ENCODE measurements at places on chromosomes 11 and 22.

GRCh38 chr11:129946256-129946655 is 50.9 kb upstream of the NFRKB start:
- no peak for DNase-seq

- no peak for DNase-seq
Measured at GRCh38 chr11:69832561-69833413, 13.6 kb upstream of the FGF3 start.

DNA sequence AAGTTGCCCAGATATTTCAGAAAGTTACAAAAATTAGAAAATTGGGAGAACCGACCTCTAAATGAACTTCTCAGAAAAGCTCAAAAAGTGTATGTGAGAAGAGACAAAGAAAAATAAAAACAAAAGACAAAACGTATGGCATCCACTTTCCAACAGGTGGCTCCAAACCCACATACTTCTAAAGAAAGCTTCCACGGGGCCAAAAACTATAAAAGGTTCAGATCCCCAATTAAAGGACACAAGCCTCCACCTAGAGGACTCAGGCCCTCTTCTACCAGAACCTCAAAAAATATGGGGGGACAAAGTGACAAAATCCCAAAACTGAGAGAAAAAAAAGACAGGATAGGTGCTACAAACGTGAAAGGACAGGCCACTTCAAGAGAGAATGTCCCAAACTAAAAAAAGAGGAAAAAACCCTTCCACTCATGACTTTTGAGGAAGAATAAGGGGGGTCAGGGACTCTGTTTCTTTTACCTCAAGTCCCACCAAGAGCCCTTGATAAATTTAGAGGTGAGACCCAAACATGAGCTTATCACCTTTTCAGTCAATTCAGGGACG is 8.8 kb downstream of the SCGB2A1 start:
- no peak for DNase-seq

DNA sequence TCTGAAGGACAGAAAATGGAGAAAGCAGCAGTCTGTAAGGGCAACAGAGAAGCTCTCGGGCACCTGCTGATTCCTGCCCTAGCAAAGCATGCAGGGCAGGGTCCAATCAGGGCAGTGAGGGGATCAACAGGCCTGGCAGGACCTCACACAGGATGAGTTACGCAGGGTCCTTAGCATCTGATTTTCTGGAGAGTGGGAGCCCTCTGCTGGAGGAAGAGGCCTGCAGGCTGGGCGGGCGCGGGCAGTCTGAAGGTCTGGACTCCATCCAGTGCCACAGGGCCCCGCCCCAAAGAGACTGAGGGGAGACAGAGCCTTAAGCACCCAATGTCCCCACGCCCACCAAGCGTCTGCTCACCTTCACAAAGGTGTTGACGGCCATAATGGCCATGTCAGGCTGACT is 28.9 kb downstream of the AP1B1 start:
- no peak for DNase-seq

GRCh38 chr11:131481971-131482370 is 111.6 kb downstream of the NTM start:
- no peak for DNase-seq

DNA sequence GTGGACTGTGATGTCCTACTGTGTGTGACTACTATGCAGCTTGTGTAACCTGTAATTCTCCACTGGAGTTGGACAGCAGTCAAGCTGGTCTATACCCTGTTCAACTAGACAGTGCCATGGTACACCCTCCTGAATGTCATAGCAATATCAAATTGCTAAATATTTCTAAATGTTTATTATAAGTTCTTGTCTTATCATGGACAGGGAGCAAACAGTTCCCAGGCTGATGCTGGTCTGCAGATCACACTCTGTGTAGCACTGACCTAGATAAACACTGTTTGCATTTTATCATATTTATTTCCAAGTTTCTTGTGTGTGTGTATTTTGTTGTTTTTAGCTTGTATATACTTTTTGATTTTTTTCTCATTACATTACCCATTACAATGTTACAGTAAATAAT is 22.0 kb downstream of the PARVA start:
- no peak for DNase-seq

- DNase-seq: no peak
Measured at GRCh38 chr22:49551446-49551845, 276.2 kb downstream of the BRD1 start.

GRCh38 chr11:75301601-75302345 is 49.7 kb downstream of the ARRB1 start:
- no peak for DNase-seq

DNA sequence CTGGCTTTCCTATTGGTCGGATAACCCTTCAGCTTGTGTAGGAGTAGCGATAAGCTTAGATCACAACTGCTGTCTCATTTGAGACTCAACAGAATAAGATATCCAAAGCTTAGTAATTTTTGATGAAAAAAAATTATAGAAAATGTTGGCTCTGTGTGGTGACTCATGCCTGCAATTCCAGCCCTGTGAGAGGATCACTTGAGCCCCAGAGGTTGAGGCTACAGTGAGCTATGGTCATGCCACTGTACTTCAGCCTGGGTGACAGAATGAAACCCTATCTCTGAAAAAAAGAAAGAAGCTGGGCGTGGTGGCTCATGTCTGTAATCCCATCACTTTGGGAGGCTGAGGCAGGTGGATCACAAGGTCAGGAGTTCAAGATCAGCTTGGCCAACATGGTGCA is 55.6 kb upstream of the RRM1 start:
- DNase-seq: no peak

DNA sequence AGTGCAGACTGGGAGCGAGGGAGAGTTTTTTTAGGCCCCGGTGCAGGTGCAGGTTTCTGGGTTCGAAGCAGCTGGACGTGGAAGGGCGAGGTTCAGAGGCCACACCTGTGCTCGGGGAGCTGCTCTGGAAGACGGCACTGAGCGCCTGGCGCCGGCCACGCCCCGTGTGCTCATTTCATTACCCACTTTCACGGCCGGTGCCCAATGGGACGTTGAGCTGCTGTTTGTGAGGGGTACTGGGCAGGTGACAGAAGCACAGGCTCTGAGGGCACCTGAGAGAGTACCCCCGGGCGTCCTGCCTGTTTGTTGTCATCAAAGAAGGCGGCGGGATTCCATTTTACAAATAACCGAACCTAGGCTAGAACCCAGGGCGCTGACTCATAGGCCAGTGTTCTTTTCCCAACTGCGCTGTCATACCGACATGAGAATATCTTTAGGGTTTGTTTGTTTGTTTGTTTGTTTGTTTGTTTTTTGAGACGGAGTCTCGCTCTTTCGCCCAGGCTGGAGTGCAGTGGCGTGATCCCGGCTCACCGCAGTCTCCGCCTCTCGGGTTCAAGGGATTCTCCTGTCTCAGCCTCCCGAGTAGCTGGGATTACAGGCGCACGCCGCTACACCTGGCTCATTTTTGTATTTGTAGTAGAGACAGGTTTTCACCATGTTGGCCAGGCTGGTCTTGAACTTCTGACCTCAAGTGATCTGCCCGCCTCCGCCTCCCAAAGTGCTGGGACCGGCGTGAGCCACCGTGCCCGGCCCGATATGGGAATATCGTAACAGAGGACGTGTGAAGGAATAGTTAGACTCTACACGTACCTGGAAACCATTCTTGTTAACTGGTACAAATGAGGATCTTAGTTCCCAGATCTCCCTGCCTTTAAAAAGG is 16.6 kb upstream of the SPTBN2 start:
- DNase-seq: peak; percentile 23

DNA sequence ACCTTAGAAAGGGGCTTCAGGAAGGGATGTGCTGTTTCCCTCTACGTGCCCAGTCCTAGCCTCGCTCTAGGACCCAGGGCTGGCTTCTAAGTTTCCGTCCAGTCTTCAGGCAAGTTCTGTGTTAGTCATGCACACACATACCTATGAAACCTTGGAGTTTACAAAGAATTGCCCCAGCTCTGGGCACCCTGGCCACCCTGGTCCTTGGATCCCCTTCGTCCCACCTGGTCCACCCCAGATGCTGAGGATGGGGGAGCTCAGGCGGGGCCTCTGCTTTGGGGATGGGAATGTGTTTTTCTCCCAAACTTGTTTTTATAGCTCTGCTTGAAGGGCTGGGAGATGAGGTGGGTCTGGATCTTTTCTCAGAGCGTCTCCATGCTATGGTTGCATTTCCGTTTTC is 2.2 kb upstream of the TAGLN start:
- DNase-seq: no peak

- no peak for DNase-seq
Measured at GRCh38 chr11:110728883-110729282, 16.6 kb upstream of the ARHGAP20 start.

DNA sequence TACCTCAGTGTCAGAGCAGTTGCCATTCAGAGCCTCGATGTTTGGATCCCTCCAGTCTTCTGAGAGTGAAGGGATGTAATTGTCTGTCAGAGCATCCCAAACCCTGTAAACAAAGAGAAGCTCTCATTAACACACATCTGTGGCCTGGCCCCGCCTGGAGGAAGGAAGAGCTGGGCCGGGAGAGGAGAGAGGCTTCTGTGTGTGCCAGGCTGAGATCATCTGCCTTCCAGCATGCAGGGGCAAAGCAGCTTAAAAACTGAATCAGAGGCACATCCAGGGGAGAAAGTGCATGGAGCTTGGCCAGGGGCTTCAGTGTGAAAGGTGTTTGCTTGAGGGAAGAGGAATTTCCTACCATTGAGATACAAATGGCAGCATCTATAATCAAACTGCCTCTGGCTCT is 14.5 kb downstream of the FEZ1 start:
- DNase-seq: no peak

- DNase-seq: no peak
Measured at GRCh38 chr11:68145120-68145866, 24.1 kb upstream of the CHKA start.

DNA sequence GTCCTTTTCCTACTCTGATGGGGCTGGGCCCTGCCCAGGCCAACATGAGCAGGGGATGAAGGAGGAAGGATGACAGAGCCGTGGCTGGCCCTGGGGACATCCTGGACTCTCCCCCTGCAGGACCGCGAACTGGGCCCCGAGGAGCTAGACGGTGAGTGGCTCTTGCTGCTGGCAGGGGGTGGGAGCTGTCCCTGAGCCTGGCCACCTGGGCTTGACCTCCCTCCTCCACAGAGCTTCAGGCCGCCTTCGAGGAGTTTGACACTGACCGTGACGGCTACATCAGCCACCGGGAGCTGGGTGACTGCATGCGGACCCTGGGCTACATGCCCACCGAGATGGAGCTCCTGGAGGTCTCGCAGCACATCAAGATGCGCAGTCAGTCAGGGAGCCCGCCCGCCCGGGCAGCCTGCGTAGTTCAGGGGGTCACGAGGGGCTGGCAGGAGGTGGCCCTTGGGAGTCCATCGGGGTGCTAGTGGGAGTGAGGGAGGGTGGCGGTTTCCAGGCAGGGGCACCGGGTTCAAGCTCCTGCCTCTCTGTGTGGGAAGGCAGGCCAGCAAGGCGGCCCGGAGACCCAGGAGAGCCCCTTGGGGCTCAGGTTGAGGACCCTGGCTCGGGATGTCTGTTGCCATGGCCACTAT is 1.0 kb downstream of the CABP4 start:
- DNase-seq: no peak

GRCh38 chr22:39341179-39341578 is 8.6 kb upstream of the SYNGR1 start:
- no peak for DNase-seq

DNA sequence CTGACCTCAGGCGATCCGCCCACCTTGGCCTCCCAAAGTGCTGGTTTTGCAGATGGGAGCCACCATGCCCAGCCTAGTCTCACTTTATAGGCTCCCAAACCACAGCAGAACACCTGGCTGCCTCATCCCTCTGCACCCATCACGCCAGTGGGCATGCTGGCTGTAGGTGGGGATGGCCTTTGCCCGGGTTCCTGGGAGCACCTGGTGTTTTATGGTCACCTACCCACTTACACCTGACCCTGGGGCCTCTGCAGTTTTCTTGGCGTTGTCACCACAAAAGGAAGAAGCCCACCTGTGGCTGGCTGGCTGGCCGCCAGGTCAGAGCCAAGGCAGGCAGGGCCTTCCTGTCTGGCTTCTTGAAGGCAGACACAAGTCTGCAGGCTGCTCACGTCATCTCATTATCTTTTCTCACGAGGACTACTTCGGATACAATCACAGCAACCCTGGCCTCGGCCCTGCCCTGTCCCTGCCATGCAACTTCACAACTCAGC is 8.2 kb downstream of the RRP7A start:
- no peak for DNase-seq

DNA sequence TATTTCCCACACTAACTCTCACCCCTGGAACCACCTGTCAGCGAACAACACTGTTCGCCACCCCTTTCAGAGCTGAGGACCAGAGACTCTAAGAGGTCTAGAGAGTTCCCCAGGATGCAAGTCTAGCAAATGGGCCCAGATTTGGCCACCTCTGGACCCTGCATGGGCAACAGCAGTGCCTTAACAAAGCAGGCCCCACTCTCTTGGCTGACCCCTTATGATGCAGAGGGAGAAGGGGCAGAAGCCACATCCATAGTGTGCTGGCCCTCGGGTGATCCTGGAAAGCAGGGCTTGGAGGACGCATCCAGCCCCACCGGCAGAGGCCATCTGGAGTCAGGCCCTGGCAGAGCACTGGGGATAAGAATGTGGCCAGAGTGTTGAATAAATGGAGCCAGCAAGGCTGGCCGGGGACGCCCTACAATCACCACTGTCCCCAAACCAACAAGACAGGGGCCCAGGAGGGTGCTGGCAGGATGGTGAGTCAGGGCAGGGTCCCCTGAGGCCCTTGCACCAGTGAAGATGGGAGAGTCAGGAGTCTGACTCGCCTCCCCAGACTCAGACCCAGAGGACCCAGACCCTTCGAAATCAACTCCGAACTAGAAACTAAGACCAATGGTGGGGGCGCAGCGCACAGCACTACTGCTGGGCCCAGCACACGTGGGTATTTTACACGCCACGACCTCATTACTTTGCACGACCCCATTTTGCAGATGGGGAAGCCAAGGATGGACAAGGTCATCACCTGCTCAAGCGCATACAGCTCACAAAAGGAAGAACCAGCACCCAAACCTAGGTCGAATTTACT is 6.5 kb downstream of the CSNK1E start:
- no peak for DNase-seq

GRCh38 chr11:110812086-110812733 is 100.0 kb upstream of the ARHGAP20 start:
- DNase-seq: no peak

GRCh38 chr22:40997520-40997919 is 46.3 kb downstream of the RBX1 start:
- no peak for DNase-seq

DNA sequence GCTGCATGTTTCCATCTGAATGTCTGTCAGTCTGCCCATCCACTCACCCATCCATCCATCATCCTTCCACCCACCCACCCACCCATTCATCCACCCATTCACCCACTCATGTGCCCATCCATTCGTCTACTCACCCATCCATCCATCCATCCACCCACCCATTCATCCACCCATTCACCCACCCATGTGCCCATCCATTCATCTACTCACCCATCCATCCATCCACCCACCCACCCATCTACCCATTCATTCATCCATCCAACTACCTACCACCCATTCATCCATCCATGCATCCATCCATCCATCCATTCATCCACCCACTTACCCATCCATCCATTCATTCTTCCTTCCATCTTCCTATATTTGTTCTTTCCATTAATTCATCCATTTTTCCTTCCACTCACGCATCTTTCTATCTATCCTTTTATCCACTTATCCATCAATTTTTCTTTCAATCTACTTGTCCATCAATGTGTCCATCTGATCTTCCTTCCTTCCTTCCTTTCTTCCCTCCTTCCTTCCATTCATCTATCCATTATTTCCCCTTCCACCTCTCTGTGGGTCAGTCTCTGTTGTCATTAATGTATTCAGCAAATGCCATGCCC is 8.0 kb downstream of the CRYBB3 start:
- no peak for DNase-seq
